ENCODE measurements at places on chromosomes 3 and 15.

DNA sequence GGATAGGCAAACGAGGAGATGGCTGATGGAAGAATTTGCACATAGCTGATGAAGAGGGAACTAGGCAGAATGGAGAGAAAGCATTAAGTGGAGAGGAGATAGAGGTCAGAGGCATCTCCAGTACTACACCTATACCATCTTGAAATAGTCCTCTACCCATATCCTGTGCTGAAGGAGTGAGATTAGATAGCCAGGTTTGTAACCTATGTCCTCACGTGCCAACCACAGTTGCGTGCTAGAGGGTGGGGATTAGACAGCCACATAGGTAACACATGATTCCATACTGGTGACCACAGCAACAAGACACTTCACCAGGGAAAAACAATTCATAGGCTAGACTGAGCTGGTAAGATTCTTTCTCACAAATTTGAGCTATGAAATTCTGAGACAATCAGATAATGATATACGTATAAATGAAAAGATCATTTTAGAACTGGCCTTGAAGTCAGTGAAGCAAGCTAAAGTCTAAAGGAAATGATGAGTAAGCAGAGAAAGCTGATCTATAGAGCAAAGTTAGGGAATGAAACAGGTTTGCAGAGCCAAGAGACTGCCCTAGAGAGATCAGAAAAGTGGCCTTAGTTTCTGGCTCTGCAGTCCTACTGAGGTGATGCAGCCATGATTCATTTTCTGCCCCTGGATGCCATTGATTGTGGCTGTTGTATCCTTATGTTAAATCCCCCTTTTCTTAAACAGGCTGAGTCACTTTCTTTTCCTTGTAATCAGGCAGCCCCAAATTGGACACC is 17.7 kb downstream of the MYNN start:
- no peaks in the 10 kb centered on the region for H3K27me3 ChIP-seq
- no peaks in the 10 kb centered on the region for H3K4me1 ChIP-seq
- H3K36me3 ChIP-seq: peaks cover 22% of the 10 kb centered on the region
- no peak for DNase-seq
- H3K4me3 ChIP-seq: no peak overlapping the region

GRCh38 chr3:195899701-195900435 is 8.5 kb downstream of the TNK2 start:
- no peaks in the 10 kb centered on the region for H3K36me3 ChIP-seq
- H3K27ac ChIP-seq: no peak overlapping the region
- peaks cover 13% of the 10 kb centered on the region for H3K4me1 ChIP-seq
- DNase-seq: no peak
- H3K27me3 ChIP-seq: no peaks in the 10 kb centered on the region

DNA sequence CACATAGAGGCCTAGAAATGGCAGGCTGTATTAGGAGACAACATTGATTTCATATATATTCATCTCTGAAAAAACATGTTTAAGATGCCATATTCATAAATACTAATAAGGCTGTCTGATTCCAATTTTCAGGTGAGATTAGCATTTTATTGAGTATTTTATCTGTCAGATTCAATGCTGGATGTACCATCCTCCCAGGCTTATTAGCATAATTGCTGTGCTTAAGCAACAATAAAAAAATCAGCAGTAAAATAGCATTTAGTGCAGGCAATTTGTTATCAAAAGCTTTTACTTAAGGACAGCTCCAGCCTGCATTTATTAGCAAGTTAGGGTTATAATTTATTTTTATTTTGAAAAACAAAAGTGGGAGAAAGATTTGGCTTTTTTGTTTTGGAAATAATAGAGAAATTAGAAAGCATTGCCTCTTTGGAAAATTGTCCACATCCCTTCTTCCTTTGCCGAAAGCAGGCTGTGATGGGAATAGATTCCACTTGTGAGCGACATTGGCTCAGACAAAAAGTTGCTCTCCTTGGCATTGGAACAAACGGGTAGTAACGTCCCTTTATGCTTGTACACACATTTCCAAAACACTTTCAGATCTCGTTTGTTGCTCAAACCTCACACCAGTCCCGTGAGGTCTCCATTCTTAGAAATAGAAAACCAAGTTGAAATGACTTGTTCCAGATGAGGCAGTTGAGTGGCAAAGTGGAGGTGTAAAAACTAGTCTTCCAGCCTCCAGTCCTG is 134.0 kb downstream of the LPP start:
- H3K4me3 ChIP-seq: no peak overlapping the region
- H3K27me3 ChIP-seq: no peaks in the 10 kb centered on the region

DNA sequence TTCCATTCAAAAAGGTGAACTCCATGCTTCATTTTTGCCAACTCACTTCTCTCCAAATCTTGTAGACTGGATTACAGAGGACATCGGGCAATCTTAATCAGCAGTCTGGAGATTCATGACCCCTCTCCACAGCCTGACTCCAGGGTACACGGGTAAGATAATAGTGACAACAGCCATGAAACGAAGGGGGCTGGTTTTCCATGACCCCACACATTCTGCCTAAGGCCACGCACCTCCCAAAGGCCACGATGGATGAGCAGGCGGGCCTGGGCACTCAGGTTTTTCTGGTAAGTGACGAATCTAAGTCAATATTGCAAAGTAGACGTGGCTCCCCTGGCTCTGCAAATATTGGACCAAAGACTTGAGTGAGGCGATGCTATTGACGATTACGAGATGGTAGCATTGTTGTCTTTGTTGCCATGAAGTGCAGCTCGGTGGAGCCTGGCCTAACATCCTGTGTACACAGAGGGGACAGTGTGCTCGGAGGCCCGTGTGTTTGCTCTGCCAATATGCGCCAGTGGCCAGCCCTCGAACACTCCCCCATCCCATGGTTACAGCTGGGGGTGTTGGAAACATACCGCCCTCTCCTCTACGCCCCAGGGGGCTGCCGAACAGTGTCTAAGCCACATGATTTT is 119.1 kb downstream of the OPA1 start:
- DNase-seq: peak; percentile 53
- no peaks in the 10 kb centered on the region for H3K27me3 ChIP-seq
- no peak overlapping the region for H3K27ac ChIP-seq
- H3K4me1 ChIP-seq: no peaks in the 10 kb centered on the region

- H3K4me1 ChIP-seq: peaks cover 27% of the 10 kb centered on the region
- no peak overlapping the region for H3K27ac ChIP-seq
- no peaks in the 10 kb centered on the region for H3K36me3 ChIP-seq
These were observed 21.4 kb upstream of the GPR171 start for GRCh38 chr3:151224268-151224866.

DNA sequence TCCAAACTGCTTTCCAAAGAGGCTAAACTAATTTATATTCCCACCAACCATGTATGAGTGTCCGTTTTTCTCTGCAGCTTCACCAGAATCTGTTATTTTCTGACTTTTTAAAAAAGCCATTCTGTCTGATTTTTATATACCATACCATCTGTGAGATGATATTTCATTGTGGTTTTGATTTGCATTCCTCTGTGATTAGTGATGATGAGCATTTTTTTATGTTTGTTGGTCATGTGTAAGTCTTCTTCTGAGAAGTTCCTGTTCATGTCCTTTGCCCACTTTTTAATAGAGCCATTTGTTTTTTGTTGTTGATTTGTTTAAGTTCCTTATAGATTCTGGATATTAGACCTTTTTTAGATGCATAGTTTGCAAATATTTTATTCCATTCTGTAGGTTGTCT is 179.4 kb upstream of the ALCAM start:
- no peak overlapping the region for H3K27ac ChIP-seq
- DNase-seq: no peak
- H3K4me3 ChIP-seq: no peak overlapping the region
- no peaks in the 10 kb centered on the region for H3K36me3 ChIP-seq
- no peaks in the 10 kb centered on the region for H3K27me3 ChIP-seq
- H3K4me1 ChIP-seq: no peaks in the 10 kb centered on the region
